ENCODE measurements at places on chromosomes 13 and 19. TPM values are rescaled to one million over a fixed set of nuclear protein-coding genes. Genes with fewer than 3 reads are reported as not detected.
A peak's percentile ranks its signal among the peaks of the same experiment; 100 is the strongest.

Gene NAA16
- 34.9 TPM for total RNA-seq

Gene RDH8
- total RNA-seq = not detected

DNA sequence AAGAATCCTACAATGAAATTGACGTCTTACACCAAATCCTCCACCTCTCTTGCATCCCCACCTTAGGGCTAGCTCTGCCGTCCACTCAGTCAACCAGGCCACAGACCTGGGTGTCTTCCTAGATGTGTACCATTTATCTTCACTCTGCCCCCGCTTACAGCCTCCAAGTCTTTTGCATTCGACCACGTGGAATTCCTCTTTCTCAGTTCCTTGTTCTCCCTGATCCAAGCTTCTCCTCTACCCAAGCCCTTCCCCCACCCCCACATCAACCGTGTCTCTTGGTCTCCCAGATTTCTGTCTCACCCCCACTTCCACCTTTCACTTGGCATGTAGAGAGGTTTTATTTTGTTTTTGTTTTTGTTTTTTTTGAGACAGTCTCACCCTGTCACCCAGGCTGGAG is 1.2 kb upstream of the DMWD start:
- no peak for DNase-seq

DNA sequence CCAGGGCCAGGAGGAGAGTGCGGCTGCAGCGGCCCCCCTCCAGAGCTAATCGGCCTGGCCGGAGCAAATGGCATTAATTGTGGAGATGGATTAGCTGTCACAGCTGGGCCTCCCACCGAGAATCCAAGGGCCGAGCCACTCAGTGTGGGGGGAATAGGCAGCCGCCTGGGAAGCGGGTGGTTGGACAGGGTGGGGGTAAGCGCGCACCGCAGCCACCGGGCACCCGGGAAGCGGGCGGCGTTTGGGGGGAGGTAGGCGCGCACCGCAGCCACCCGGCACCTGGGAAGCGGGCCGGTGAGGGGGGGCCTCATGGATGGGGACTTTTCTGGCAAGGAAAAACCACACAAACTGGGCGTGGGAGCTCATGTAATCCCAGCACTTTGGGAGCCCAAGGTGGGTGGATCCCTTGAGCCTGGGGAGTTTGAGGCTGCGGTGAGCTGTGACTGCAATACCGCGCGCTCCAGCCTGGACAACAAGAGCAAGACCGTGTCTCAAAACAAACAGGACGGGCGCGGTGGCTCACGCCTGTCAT is 9.7 kb downstream of the R3HDM4 start:
- DNase-seq = no peak

GRCh38 chr13:34153428-34154180 is 335.7 kb downstream of the RFC3 start:
- no peak for DNase-seq

DNA sequence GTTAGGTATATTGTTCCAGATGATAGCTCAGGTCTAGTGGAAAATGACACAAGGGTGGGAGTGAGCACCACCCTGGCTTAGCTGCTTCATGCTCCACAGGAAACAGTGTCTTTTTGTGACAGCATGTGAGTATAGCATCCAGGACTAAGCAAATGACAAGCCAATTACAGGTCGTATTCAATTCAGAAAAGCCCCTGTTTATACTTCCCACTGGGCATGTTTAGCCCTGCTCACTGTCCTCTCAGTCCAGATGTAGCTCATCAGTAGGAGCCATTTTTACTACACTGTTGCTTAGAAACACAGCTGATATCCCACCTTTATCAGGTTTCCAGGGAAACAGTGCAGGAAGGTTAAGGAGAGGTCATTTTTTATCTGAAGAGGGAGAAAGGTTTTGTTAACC is 8.0 kb downstream of the ABHD13 start:
- no peak for DNase-seq

DNA sequence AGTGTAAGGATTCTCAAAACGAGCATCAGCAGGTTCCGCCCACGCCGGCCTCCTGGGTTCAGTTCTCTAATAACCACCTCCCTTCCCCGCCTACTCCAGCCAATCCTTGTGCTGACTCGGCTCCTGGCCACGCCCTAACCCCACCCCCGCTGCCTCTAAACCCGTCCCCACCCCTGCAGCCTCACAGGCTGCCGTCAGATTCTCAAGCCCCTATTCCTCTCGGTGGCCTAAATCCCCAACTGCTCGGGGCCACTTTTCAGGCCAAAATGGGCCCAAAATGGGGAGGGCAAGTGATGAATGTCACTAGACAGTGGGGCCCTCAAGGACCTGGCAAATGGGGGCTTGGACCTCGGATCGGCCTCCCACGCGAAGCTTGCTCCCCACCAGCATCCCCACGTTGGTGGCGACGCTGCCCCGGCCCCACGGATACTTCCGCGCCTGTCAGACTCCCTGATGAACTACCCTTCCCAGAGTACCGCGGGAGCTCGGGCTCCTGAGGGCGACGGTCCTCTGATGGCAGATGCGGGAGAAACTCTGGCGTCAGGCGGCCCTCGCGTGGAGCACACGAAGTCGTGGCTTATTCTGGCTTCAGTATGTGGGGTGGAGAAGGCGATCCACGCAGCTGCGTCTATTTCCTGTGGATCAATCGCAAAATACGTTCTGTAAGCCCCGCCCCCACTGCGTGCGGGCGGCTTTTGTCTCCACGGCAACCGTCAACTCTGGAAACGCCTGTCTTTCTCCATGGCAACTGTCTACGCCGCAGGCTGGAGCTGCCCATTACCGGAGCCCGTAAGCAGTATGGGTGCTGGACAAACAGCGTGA is 24.8 kb downstream of the ZNF473 start:
- DNase-seq = peak; percentile 84

- DNase-seq = no peak
Observed at GRCh38 chr13:95660981-95661581, 15.9 kb upstream of the DNAJC3 start.
